ENCODE measurements at places on chromosomes 6 and 20.

- no peak overlapping the region for H3K27ac ChIP-seq
- DNase-seq = no peak
- no peak overlapping the region for H3K4me3 ChIP-seq
- no peaks in the 10 kb centered on the region for H3K4me1 ChIP-seq
- H3K27me3 ChIP-seq = no peaks in the 10 kb centered on the region
These were observed 9.7 kb upstream of the FBXL4 start for GRCh38 chr6:98957450-98957849.

GRCh38 chr6:106939208-106939607 is 35.3 kb downstream of the CD24 start:
- no peak overlapping the region for H3K27ac ChIP-seq
- no peak overlapping the region for H3K4me3 ChIP-seq
- no peaks in the 10 kb centered on the region for H3K4me1 ChIP-seq
- DNase-seq = no peak

DNA sequence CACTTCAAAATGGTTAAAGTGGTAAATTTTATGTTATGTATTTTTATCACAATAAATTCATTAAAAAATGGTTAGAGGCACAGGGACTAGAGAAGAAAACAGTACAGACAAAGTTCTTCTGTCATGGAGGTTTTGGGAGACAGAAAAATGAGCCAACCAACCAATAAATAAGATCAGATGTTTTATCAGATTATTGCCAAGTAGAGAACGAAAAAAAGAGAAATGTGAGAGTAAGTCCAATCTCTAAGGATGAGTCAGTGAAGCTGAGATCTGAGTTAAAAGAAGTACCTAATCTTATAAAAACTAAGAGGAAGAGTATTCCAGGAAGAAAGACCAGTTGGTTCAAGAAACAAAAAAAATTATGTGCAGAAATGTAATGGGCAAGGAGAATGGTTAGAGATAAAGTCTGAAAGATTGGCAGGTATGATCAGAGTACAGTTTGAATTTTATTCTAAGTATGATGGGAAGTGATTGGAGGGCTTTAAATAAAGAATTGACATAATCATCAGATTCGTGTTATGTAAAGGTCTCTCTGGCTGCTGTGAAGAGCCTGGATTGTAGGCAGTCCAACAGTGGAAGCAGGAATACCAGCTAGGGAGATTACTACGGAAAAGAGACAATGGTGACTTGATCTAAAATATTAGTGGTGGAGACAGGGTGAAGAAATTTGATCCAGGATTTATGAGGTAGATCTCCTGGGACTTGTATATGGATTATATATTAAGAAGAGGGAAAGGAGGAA is 79.6 kb downstream of the RCAN2 start:
- H3K27me3 ChIP-seq = no peaks in the 10 kb centered on the region
- no peak overlapping the region for H3K4me3 ChIP-seq
- no peaks in the 10 kb centered on the region for H3K4me1 ChIP-seq
- no peak overlapping the region for H3K27ac ChIP-seq

DNA sequence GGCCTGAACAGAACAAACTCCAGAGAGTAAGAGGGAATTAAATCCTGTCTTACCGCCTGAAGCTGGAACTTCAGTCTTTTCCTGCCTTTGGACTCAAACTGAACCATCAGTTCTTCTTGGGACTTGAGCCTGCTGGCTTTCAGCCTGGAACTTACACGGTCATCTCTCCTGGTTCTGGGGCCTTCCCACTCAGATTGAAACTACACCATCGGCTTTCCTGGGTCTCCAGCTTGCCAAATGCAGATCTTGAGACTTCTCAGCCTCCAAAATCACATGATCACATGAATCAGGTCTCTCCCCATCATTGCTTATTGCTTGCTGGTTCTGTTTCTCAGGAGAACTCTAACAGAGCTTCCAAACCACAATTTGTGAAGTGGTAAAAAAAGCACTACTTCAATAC is 276.3 kb downstream of the KIF16B start:
- no peaks in the 10 kb centered on the region for H3K4me1 ChIP-seq
- H3K27me3 ChIP-seq = no peaks in the 10 kb centered on the region
- no peaks in the 10 kb centered on the region for H3K36me3 ChIP-seq

DNA sequence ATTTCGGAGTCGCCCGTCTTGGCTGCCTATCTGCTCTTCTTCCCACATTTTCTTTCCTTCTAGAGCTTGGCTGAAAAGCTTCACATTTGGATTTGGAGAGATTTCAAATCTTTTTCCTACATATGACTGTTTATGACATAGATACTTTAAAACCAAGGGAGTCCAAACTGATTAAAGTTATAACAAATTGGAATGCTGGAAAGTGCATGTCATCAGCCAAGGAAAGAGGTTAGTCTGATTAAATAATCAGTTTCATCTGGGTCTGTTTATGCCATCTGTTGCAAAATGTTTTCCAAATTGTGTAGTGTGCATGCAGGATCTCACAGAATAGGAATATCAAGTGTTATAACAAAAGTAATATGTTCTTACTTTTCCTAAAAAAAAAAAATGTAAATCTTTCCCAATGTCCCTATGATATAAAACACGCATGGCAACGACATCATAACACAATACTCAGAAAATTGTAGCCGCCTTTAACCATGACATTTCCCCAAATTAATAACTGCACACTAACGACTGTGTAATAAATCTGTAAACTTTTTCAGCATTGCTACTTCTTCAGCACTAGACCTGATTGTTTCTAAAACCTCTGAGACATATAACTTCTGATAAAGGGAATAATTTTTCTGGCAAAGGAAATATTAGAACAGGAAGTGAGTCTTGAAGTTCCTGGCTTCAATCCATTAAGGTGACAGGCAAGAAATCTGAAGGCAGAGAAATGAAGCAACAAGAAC is 230.2 kb upstream of the FOXQ1 start:
- H3K4me1 ChIP-seq = peaks cover 25% of the 10 kb centered on the region
- H3K4me3 ChIP-seq = no peak overlapping the region
- H3K27me3 ChIP-seq = no peaks in the 10 kb centered on the region
- H3K27ac ChIP-seq = peak overlapping the region; percentile 92
- DNase-seq = no peak
